ENCODE measurements at places on chromosomes 11 and 22. TPM values are rescaled to one million over a fixed set of nuclear protein-coding genes. Genes with fewer than 3 reads are reported as not detected.

DNA sequence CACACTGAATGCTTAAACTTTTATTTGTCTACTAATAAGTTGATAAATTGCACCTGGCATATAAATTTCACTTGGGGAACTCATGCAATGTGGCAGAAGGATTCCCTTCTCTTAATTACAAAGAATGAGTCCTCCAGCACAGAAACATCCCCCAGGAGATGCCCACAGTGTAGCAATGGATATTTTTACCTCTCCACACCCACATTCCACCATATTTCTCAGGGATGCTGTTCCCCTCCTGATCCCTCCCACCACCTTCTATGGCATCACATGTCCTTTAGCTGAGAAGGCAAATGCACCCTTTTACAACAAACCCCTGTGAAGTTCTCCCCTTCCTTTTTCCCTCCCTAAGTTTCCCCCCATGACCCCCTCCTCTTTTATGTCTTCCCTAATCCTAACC, 56.1 kb upstream of the UBASH3B start:
- H3K36me3 ChIP-seq, result no peaks in the 10 kb centered on the region
- H3K4me3 ChIP-seq, result no peak overlapping the region

DNA sequence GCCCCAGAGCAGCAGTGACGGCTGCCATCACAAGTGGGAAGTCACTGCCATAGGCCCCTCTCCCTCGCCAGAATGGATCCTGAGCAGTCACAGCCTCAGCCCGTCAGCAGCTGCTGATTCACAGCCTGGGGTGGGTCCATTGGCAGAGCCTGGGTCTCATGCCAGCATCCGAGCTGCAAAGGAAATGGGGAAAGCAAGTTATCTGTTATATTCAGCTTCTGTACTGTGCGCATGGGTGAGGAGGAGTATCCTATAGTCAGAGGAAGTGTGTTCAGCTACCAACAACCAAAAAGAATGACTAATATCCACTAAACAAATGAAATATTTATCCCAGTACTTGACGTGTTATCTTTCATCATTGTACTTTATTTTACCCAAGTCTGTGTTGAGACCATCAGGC, 119.7 kb downstream of the RCN1 start:
- no peak overlapping the region for H3K4me3 ChIP-seq
- peaks cover 5% of the 10 kb centered on the region for H3K4me1 ChIP-seq
- H3K36me3 ChIP-seq, result no peaks in the 10 kb centered on the region
- no peak overlapping the region for H3K27ac ChIP-seq
- H3K27me3 ChIP-seq, result peaks cover 20% of the 10 kb centered on the region

DNA sequence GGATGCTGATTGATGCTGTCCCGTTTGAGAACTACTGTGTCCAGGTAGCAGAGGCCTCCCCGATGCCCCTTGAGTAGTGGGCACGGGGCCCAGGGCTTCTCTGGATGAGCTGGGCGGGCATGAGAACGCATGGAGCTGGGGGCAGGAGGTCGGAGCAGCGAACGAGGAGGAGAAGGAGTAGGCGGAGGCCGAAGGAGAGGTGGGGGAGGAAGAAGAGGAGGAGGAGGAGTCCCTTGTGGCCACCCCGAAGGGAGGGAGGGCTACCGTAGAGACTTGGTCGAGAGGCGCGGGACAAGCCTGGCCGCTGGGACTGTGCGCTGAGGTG, 62.9 kb downstream of the CRYBB2 start:
- peaks cover 7% of the 10 kb centered on the region for H3K4me1 ChIP-seq
- H3K4me3 ChIP-seq, result peak overlapping the region; percentile 62

DNA sequence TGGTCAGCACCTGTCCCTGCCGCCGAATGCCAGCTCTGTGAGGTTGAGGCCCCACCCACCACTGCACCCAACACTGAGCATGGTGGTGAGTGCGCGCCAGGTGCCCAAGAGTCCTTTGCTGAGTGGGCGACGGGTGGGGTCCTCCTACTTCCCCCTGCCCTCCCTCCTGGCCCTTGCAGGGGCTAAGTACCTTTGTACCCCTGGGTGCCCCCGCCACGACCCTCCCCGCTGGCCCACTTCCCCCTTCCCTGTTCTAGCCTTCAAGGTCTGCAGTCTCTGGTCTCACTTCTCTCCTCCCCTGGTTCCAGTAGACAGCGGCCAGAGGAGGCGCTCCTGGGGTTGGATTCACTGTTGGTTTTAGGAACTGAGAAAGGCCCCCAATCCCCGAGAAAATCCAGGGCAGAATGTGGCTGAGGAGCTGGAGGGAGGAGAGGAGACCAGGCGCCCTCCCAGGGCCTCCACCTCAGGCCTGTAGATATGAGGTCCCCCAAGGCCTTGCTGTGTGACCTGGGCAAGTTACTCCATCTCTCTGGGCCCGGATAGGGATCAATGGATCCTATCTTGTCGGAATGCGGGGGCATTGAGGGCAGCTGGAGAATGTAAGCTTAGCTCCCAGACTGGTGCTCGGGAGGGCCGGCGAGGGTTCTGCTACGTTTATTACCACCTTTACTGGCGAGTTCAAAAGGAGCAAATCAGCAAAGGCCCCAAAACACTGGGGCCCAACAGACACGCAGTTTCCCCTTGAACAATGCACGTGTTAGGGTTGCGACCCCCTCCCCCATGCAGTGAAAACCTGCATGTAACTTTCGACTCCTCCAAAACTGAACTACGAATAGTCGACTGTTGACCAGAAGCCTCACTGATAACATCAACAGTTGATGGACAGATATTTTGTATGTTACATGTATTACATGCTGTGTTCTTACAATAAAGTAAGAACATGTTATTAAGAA, 31.9 kb upstream of the SMIM38 start:
- DNase-seq, result no peak
- H3K27ac ChIP-seq, result no peak overlapping the region
- peaks cover 23% of the 10 kb centered on the region for H3K4me1 ChIP-seq

The ATXN10 gene
- 117 TPM for total RNA-seq

DNA sequence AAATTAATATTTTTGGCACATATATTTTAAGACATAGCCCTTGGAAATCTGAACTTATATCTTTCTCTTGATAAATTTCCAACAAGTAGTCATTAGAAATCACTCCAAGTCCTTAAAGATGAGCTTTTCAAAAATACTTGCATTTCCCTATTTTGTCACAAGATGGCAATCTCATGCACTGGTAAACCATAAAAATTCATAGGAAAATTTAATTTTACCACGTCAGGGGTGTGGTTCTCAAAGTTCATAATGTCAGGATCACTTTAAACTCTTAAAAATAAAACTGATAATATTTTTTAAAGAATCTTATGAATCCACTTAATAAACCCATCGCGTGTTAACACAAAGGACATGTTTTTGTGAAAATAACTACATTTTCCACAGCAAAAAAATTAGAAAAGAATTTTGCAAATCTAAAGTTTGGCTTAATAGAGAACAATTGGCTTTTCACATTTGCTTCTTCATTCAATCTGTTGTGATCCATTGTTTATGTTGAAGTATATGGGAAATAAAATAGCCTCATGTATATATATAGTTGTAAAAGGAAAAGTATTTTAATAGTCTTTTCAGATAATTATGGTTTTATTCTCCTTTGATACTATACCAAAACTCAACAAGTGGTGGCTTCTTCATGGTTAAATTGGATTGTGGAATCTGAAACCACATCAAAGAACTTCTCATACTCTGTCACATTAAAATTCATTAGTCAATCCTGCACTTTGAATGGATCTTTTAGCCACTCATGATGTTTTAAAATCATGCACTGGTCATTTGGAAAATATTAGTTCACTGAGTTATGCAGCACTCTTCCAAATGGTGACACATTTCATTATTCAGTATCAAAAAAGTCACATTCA, 169.1 kb downstream of the CADM1 start:
- no peak overlapping the region for H3K4me3 ChIP-seq
- no peak overlapping the region for H3K27ac ChIP-seq
- DNase-seq, result no peak
- peaks cover 2% of the 10 kb centered on the region for H3K27me3 ChIP-seq
- no peaks in the 10 kb centered on the region for H3K4me1 ChIP-seq

The EFCAB6 gene
- 1.1 TPM for total RNA-seq

DNA sequence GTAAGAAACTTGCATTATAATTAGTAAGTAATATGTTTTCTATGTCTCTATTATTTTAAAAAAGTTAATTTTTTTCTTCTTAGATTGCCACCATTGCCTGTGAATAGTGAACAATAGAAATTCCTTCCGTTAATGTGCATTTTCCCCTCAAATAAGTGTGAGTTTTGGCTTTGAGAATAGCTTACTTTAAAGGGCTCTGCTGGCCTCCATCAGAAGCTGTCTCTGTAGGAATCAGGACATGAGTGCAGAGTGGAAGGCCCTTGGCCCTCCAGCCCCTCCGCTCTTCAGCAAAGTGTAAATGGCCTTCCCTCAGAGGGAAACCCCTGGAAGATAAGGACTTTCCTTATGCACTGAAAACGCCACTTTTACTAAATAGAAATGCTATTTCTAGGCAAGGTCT, 24.1 kb upstream of the ADORA2A start:
- H3K27me3 ChIP-seq, result no peaks in the 10 kb centered on the region
- peak overlapping the region; percentile 95 for H3K27ac ChIP-seq
- H3K4me3 ChIP-seq, result no peak overlapping the region
- peaks cover 12% of the 10 kb centered on the region for H3K36me3 ChIP-seq
- H3K4me1 ChIP-seq, result peaks cover 59% of the 10 kb centered on the region

GRCh38 chr22:22369964-22370270, 125.3 kb downstream of the VPREB1 start:
- no peak overlapping the region for H3K27ac ChIP-seq
- H3K27me3 ChIP-seq, result peaks cover 63% of the 10 kb centered on the region
- H3K36me3 ChIP-seq, result no peaks in the 10 kb centered on the region
- no peak for DNase-seq

DNA sequence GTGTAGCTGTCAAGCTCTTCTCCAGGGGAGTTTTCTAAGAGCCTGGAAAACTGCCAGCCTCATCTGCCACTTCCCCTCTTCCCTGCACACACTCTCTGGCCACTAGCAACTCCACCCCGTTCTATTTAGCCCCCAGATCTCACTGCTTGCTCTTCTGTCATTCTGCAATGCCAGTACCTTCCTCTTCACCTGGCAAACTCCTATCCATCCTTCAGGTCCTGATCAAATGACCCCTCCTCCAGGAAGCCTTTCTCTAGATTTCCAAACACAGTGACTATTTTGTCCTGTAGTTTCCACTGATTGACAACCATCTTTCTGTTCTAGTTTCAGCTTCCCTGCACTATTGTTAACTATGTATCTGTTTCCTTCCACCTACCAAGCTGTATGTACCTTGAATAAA, 437.7 kb downstream of the SOX6 start:
- DNase-seq, result no peak
- H3K4me1 ChIP-seq, result peaks cover 4% of the 10 kb centered on the region
- no peak overlapping the region for H3K27ac ChIP-seq
- H3K27me3 ChIP-seq, result no peaks in the 10 kb centered on the region
- no peaks in the 10 kb centered on the region for H3K36me3 ChIP-seq
- no peak overlapping the region for H3K4me3 ChIP-seq

GRCh38 chr22:45413013-45413367, 409 bp downstream of the SMC1B start:
- no peak overlapping the region for H3K27ac ChIP-seq
- H3K36me3 ChIP-seq, result no peaks in the 10 kb centered on the region
- no peak overlapping the region for H3K4me3 ChIP-seq

The APLNR gene
- not detected for total RNA-seq

DNA sequence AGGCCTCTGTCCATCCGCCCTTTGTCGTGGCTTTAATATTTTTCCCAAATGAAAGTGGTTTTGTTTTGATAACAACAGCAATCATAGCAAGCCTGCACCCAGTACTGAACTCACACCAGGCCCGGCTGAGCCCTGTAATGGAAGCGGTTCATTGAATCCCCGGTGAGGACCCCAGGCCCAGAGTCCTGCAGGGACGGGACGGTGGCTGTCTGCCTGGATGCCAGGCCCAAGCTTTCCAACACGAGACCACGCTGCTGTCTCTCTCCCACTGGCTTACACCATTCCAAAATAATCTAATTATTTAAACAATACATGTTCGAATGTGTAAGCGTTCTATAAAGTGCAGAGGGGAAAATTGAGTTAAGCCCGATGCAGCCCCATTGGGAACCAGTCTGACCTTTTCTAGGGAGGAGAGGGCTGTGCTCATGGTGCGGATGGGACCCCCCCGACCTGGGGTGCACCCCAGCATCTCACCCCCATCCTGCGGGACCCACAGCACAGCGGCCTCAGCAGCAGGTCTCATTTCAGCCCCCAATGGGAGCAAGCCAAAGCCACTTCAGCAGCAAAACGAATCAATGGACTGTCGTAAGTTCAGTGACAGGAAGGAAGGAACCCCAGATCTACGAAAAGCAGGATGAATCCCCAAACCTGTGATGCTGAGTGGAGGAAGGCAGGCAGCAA, 1046.9 kb downstream of the BRD1 start:
- no peaks in the 10 kb centered on the region for H3K36me3 ChIP-seq
- no peak overlapping the region for H3K27ac ChIP-seq
- no peak for DNase-seq
- no peaks in the 10 kb centered on the region for H3K4me1 ChIP-seq
- H3K4me3 ChIP-seq, result no peak overlapping the region
- no peaks in the 10 kb centered on the region for H3K27me3 ChIP-seq

GRCh38 chr11:121429556-121429955, 22.6 kb upstream of the SORL1 start:
- peaks cover 49% of the 10 kb centered on the region for H3K27me3 ChIP-seq
- H3K4me3 ChIP-seq, result no peak overlapping the region
- H3K36me3 ChIP-seq, result peaks cover 1% of the 10 kb centered on the region
- H3K4me1 ChIP-seq, result peaks cover 4% of the 10 kb centered on the region

DNA sequence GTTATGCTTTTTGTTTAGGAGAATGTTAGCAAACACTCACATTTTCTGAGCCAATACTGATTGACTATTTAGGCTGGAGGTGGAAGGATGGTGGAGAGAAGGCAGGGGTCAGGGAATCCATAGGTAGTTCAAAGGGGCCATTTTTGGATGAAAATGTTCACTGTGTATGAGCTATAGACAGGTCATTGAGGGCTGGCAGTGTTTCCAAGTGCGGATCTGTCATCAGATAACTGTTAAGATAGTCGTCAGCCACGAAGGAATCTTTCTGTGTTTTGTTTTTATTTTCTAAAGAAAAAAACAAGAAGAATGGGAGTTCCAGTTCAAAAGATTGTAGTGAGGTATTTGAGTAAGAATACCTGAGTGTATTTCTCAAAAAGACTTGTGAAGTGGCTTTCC, 3.1 kb downstream of the KCNJ5 start:
- no peak overlapping the region for H3K4me3 ChIP-seq
- no peak for DNase-seq
- peaks cover 9% of the 10 kb centered on the region for H3K27me3 ChIP-seq

DNA sequence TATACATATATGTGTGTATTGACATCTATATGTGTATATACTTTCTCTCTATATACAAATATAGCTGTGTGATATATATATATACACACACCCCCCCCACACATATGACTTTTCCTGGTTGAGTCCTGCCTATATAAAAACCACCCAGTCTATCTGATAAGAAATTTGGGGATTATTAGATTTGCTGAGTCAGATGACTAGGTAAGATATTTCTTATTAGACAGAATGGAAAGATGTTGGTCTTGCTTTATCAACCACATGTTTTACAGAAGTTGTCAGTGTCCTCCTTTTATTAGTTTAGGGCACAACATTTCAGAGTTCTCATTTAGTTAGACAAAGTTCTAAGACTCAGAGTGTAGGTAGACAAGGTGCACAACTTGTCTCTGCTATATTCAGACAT, 953.3 kb downstream of the METTL15 start:
- no peaks in the 10 kb centered on the region for H3K4me1 ChIP-seq
- no peak for DNase-seq
- no peak overlapping the region for H3K27ac ChIP-seq
- peaks cover 2% of the 10 kb centered on the region for H3K36me3 ChIP-seq
- no peaks in the 10 kb centered on the region for H3K27me3 ChIP-seq
- H3K4me3 ChIP-seq, result no peak overlapping the region
